CD4-positive, alpha-beta T cell treated with Interleukin-21 for 1 hour (primary cell): ENCODE measurements at places on chromosomes 13 and 19.

GRCh38 chr19:807627-808422, 10.6 kb downstream of the PTBP1 start:
- no peak for DNase-seq

GRCh38 chr13:44818428-44818827, 170.8 kb downstream of the NUFIP1 start:
- DNase-seq, result no peak

- peak; percentile 77 for DNase-seq
Measured at GRCh38 chr19:7928741-7929701, 3.1 kb upstream of the CTXN1 start.

- no peak for DNase-seq
Measured at GRCh38 chr19:5354403-5354802, 13.8 kb upstream of the PTPRS start.

DNA sequence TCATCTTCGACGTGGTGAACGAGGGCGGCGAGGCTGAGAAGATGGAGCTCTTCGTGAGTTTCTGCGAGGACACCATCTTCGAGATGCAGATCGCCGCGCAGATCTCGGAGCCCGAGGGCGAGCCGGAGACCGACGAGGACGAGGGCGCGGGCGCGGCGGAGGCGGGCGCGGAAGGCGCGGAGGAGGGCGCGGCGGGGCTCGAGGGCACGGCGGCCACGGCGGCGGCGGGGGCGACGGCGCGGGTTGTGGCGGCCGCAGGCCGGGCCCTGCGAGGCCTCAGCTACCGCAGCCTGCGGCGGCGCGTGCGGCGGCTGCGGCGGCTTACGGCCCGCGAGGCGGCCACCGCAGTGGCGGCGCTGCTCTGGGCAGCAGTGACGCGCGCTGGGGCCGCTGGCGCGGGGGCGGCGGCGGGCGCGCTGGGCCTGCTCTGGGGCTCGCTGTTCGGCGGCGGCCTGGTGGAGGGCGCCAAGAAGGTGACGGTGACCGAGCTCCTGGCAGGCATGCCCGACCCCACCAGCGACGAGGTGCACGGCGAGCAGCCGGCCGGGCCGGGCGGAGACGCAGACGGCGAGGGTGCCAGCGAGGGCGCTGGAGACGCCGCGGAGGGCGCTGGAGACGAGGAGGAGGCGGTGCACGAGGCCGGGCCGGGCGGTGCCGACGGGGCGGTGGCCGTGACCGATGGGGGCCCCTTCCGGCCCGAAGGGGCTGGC, 52.6 kb downstream of the MAP4K1 start:
- peak; percentile 30 for DNase-seq

DNA sequence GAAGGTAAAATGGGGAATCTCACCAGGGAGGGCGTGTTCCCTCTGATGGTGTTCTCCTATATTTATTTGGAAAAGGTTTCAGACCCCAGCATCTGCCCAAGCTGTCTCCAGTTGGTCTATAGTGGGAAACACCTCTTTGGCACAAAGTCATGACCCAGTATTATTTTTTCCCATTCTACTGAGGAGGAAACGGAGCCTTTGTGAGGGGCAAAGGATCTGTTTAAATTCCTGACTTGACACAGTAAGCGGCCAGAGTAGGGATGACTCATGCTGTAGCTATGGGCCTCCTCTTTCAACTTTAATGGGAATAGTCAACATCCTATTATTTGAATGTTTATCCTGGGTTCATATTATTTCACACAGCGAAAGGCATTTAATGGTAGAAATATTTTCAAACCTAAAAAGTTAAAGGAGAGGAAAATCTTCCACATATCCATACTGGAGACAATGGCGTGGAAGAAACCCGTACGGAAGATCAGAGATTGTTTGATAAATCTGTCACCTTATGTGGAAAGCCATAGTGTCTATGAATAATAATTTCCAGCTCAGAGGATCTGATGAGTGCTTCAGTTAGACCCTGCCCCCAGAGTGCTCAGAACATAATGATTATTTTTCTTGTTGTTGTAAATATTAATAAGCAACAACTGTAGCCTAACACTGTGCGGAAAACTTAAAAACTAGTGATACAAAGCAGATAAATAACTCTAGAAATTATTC, 126.0 kb downstream of the FOXO1 start:
- DNase-seq, result no peak

DNA sequence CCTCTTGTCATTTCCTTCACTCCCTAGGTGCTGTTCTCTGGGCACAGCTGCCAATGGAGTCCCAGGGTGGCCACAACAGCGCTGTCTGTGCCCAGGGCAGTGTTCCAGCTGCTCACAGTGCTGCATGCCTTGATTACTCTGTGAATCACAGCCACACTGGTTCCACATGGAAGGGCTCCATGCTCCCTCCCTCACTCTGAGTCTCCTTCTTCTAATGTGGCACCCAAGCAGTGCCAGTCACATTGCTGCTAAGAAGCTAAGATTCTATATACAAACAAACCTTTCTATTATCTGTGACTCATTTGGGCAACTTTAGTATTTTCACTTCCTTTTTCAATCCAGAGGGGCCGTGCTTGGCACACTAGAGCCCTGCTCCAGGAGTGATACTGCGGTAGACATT, 248.7 kb downstream of the TDRD3 start:
- DNase-seq, result no peak

DNA sequence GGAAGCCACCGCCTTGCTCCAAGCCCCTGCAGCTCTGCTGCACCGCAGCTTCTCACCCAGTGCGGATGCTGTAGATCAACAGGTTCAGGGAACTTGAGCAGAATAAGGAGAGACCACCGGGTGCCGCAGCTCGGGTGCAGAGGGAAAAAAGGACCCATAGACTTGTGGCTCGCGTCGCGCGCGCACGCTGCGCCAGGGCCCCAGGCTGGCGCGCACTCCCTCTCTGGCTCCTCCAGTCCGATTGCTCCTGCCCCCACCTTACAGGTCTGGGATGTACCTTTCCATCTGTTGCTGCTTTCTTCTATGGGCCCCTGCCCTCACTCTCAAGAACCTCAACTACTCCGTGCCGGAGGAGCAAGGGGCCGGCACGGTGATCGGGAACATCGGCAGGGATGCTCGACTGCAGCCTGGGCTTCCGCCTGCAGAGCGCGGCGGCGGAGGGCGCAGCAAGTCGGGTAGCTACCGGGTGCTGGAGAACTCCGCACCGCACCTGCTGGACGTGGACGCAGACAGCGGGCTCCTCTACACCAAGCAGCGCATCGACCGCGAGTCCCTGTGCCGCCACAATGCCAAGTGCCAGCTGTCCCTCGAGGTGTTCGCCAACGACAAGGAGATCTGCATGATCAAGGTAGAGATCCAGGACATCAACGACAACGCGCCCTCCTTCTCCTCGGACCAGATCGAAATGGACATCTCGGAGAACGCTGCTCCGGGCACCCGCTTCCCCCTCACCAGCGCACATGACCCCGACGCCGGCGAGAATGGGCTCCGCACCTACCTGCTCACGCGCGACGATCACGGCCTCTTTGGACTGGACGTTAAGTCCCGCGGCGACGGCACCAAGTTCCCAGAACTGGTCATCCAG, 964 bp downstream of the PCDH17 start:
- DNase-seq, result no peak

DNA sequence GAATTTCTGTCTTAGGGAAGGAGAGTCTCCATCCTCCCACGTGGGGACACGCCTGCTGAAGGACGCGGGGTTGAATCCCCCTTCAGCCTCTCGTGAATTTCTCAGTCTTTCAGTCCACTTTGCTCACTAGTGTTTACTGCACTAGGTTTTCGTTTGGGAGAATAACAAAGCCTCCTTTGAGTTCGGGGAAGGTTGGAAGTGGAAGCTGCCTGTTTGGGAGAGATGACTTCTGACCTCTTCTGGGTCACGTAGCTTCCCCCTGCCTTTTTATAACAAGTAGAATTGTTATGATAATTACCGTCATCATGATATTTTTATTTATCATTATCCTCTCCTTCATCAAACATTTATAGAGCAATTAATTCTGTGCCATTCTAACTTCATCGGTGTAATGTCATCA, 60.7 kb downstream of the ATP11A start:
- no peak for DNase-seq

DNA sequence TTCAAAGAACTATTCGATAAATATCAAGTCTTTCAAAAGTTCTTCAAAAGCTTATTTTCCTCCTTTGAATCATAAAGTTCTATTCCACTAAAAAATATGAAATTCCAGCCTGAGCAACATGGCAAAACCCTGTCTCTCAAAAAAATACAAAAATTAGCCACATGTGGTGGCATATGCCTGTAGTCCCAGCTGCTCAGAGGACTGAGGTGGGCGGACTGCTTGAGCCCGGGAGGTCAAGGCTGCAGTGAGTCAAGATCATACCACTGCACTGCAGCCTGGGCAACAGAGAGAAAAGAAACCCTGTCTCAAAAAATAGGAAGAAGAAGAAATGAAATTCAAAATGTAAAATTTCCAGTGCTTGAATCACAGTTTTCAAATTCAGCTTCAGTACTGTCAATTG, 24.6 kb downstream of the CAB39L start:
- DNase-seq, result no peak

DNA sequence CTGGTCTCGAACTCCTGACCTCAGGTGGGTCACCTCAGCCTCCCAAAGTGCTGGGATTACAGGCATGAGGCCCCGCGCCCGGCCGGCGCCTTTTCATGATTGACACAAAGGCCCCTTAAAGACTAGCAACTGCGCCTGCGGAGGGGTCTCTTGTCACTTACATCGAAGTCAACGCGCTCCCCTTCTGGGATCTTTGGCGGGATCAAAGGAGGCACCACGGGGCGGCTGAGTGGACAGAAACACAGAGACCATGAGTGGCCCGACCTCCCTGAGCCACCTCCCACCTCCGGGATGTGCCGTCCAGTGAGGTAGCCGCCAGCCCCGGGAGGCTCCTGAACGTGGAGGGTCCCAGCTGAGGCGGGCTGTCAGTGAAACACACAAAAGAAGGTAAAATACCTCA, 7.3 kb downstream of the TNNT1 start:
- no peak for DNase-seq

- no peak for DNase-seq
Measured at GRCh38 chr19:7010722-7011593, 10.3 kb downstream of the MBD3L2B start.

GRCh38 chr13:72368031-72368430, 359.4 kb downstream of the MZT1 start:
- DNase-seq, result no peak

DNA sequence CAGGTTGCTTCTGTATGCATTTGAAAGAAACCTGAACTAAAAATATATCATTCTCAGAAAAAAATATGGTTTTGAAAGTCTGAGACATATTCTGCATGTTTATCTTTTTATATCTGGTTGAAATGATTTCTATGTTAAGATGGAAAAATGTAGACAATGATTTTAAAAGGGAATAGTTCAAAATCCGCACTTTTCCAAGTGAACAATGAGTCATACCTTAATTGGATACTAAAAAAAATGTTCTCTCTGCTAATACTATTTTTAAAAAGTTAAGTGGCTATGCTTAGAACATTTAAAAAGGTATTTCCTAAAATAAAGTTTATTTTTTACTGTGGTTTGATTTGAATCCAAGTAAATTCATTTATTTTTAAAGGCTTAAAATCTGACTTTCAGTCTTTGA, 801.4 kb downstream of the SLITRK6 start:
- no peak for DNase-seq

- no peak for DNase-seq
Measured at GRCh38 chr13:79621902-79622301, 140.9 kb downstream of the NDFIP2 start.

- peak; percentile 21 for DNase-seq
Measured at GRCh38 chr19:10544753-10545251, 1.1 kb downstream of the ATG4D start.

DNA sequence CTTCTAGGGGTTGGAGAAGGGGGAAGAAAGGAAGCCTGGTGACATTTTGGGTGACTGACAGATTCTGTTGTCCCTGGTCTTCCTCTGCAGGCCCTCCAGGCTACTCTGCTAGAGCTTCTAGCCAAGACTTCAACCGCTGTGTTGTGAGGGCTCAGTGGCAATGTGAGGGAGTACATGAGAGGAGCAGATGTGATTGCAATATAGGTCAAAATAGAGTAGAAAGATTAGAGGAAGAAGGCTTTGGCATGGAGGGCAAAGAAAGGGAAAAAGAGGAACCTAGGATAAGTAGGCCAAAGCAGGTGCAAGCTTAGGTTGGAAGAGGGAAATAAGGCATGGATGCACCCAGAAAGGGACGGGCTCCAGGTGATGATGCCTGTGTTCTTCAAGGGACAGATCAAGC, 216.9 kb downstream of the RGCC start:
- no peak for DNase-seq

- DNase-seq, result no peak
Measured at GRCh38 chr13:28267497-28267896, 129.2 kb downstream of the PAN3 start.

DNA sequence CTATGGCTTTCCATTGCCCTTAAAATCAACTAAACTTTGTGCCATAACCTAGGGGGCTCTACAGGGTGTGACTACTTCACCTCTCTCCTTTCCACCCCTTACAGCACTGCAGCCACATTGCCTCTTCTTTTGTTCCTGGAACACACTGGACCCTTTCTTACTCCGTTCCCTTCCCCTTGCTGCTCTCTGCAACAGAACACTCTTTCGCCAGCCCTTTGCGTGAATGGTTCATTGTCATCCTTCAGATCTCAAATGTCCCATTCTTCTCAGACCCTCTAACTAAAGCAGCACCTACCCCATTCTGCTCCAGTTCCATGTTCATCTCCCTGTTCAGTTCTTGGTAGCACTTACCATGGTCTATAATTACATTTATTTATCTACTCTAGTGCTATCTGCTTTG, 208.3 kb downstream of the OXGR1 start:
- no peak for DNase-seq

DNA sequence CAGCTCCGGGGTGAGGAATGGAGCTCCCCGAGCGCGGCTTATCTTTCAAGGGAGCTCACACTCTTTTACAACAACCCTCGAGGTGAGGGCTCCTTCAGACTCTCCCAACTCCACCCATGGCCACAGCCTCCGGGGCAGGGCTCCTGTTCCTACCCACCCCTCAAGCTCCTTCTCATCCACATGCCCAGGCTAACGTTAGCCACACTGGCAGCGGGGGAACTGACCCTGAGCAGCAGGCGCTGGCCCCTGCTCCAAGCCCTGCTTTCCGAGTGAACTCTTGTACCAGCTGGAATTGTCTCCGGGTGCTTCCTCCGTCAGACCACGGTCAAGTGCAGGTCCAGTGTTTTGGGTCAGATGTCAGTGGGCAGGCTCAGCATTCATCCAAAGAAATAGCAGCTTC, 89.4 kb downstream of the ANKRD10 start:
- DNase-seq, result no peak

DNA sequence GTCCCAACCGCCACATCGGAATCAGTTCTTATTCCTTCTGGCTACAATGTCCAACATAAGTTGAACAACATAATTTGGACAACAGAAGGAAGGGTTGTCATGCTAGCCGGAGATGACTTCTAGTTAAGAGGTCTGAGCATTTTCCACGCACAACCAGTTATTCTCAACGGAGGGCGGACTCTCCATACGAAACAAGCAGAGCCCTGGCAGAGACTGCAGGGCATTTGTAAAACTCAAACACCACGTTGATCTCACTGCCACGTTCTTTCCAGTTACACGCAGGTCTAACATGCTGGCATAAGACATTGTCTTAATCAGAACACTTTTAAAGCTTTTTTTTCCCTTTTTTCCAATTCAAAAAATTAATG, 38.3 kb upstream of the DCUN1D2 start:
- DNase-seq, result no peak
